Karpas-422 (cell line): ENCODE measurements at places on chromosomes 16 and 17. TPM values are rescaled to one million over a fixed set of nuclear protein-coding genes. Genes with fewer than 3 reads are reported as not detected.

- no peak for DNase-seq
These were observed 207.9 kb upstream of the HSBP1 start for GRCh38 chr16:83599789-83600462.

GRCh38 chr17:57948555-57949420 lies 6.4 kb downstream of the CUEDC1 start:
- DNase-seq: no peak

JMJD6 gene
- 16.2 and 20.5 TPM in 2 replicates for total RNA-seq

KRTAP4-6 gene
- total RNA-seq: not detected in 2 replicates

SEZ6L2 gene
- total RNA-seq: 0.04 TPM in 1 of 2 replicates, not detected in the other

IL34 gene
- not detected in 2 replicates for total RNA-seq

TSR3 gene
- 20.1 and 70.0 TPM in 2 replicates for total RNA-seq
